ENCODE measurements at places on chromosomes 1 and 21. TPM values are rescaled to one million over a fixed set of nuclear protein-coding genes. Genes with fewer than 3 reads are reported as not detected.

The HES3 gene
- not detected for total RNA-seq

The NGF gene
- not detected for total RNA-seq

The LIPI gene
- not detected for total RNA-seq

The CELA3B gene
- not detected for total RNA-seq

The NR1I3 gene
- not detected for total RNA-seq

The CFAP126 gene
- total RNA-seq = not detected

The PDZK1IP1 gene
- not detected for total RNA-seq

The CR2 gene
- total RNA-seq = not detected

The FCRLA gene
- 16.9 TPM for total RNA-seq

The KCNH1 gene
- total RNA-seq = 2.0 TPM

The TRAF3IP3 gene
- not detected for total RNA-seq

The FLG2 gene
- not detected for total RNA-seq

The TARS2 gene
- 35.7 TPM for total RNA-seq

The UMODL1 gene
- total RNA-seq = not detected

The IER5 gene
- 88.0 TPM for total RNA-seq

The ARTN gene
- total RNA-seq = 1.4 TPM

The RGS18 gene
- not detected for total RNA-seq

The CDK11A gene
- 38.4 TPM for total RNA-seq

The ZMYND12 gene
- total RNA-seq = 0.32 TPM

The PGLYRP3 gene
- total RNA-seq = not detected

The CSF3R gene
- total RNA-seq = not detected

The DCDC2B gene
- not detected for total RNA-seq

The SYT6 gene
- not detected for total RNA-seq

The GRIK3 gene
- total RNA-seq = not detected

The FCGR2B gene
- 0.48 TPM for total RNA-seq

The OLFML3 gene
- total RNA-seq = 0.90 TPM

The TDRD5 gene
- 0.40 TPM for total RNA-seq

The SPATA45 gene
- not detected for total RNA-seq

The AADACL3 gene
- not detected for total RNA-seq

The CYP4Z1 gene
- not detected for total RNA-seq

The E2F2 gene
- total RNA-seq = 9.4 TPM

The TMCO2 gene
- total RNA-seq = not detected

The FAM229A gene
- 7.3 TPM for total RNA-seq

The KRTAP7-1 gene
- not detected for total RNA-seq

The KRTAP11-1 gene
- total RNA-seq = not detected

The KPRP gene
- total RNA-seq = not detected

The DCST1 gene
- not detected for total RNA-seq

The DIO1 gene
- not detected for total RNA-seq

The CELF3 gene
- not detected for total RNA-seq

The UBL4B gene
- total RNA-seq = not detected

The DCLRE1B gene
- total RNA-seq = 6.3 TPM

The RGSL1 gene
- not detected for total RNA-seq

The L1TD1 gene
- not detected for total RNA-seq

The ARMH1 gene
- total RNA-seq = not detected

The POLR3GL gene
- 19.6 TPM for total RNA-seq

The PPIAL4G gene
- not detected for total RNA-seq

The ANGPTL1 gene
- total RNA-seq = 0.53 TPM

The CHAF1B gene
- 10.9 TPM for total RNA-seq

The ETV3L gene
- not detected for total RNA-seq
